ENCODE measurements at places on chromosomes 12 and 14.

DNA sequence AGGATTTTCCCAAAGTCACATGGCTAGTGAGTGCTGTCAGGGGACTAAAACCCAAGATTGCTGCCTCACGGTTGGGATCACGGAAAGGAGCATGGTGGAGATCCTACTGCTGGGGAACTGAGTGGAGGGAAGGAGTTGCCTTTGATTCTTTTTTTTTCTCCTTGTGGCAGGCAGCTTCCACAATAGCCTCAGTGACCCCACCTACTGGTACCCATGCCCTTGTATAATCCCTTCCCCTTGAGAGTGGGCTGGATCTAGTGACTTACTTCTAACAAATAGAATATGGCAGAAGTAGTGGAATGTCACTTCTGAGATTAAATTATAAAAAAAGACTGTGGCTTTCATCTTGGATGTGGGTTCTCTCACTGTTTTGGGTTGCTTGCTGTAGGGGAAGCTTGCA, 135.7 kb downstream of the DICER1 start:
- no peak for DNase-seq

DNA sequence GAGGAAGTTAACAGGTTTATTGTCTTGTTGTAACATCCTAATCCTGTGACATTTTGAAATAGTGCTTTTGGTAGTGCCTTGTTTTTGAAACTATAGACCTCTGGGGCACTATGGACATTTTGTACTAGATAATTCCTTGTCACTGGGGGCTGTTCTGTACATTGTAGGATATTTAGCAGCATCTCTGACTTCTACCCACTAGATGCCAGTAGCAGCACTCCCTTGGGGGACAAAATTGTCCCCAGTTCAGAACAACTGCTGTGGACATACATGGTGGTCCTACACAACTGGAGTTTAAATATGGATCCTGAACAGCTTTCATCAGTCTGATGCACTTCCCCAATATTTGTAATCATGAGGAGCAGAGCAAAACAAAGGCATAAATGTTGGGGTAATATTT, 264.7 kb downstream of the RAD51B start:
- no peak for DNase-seq

DNA sequence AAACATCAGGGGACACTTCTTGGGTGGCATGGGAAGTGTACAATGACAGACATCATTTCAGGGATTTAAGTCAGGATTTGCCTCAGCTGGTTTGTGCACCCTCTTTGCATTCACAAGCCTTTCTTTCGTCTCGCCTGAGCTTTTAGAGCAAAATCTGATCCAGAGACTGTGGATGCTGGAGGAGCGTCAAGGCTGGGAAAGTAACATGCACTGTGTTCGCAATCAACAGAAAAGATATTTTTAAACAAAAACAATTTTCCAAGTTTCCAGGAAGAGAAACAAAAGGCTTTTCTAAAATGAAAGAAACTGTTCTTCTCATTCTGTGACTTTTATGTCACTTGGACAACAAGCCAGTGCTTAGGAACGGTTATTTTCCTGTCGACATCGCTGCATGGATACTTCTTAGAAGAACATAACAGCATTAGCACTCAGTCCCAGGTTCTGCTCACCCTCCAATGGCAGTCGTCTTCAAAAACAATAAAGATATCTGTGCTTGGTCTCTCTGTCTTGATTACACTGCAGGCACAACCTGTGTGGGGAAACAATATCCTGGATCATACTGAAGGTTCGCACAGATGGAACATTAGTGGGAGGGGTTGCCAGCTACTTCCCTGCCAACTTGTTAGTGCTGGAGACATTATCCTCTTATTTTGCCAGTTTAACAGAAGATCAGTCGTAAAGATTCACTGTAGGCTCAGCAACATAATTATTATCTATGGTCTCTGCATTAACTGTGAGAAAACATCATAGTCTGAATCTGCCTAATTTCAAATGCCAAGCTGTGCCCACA, 403.3 kb upstream of the ATP2B1 start:
- DNase-seq = no peak

DNA sequence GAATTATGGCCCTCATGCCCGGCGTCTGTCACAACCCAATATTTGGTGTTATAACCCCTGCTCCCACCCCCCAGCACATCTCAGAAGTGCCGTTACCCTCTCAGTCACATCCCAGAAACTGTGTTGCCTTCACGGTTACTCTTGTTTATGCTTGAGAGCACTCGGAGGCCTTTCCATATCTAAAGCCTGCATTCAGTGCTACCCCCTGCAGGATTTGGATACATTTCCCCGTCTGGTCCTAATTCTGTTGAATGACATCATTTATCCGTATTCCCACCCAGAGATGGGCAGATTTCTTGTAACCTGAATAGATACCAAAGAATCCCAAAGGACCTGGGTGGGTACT, 19.1 kb upstream of the FOS start:
- no peak for DNase-seq

DNA sequence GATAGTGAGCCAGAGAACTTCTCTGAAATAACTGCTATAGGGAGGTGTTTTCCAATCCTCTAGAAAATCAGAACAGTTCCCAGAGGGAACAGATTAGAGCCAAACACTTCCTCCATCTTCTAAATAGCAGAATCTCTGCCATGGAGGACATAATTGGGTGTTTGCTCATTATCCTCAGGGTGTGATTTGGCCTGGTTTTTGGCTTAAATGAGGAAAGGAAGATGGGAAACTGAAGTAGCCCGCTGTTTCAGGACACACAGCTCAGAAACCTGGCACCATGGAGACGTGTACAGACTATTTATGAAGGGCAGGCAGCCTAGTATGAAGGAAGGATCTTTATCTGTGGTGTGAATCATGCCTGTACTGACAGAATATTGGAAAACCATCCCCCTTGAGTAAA, 231.7 kb upstream of the PRKD1 start:
- no peak for DNase-seq

- DNase-seq = no peak
Measured at GRCh38 chr14:90726656-90727055, 89.6 kb downstream of the TTC7B start.

DNA sequence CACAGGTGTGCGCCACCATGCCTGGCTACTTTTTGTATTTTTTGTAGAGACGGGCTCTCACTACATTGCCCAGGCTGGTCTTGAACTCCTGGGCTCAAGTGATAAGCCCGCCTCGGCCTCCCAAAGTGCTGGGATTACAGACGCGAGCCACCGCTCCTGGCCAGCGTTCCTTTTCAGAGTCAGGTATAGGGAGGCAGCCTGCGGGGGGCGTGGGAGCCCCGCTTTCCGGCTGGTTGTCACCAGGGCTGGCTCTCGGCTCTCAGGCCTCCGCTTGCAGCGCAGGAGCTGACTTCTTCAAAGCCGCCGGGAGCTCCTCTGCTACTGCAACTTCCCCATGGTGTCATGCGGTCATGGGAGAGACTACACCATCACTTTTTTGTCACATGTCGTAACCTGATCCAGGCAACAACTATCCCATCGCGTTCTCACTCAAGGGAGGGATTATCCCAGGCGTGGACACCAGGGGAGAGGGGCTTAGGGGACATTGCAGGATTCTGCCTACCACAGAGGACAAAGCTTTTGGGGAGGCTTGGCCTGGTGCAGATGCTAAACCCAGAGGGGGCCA, 129.4 kb downstream of the SCARB1 start:
- no peak for DNase-seq

DNA sequence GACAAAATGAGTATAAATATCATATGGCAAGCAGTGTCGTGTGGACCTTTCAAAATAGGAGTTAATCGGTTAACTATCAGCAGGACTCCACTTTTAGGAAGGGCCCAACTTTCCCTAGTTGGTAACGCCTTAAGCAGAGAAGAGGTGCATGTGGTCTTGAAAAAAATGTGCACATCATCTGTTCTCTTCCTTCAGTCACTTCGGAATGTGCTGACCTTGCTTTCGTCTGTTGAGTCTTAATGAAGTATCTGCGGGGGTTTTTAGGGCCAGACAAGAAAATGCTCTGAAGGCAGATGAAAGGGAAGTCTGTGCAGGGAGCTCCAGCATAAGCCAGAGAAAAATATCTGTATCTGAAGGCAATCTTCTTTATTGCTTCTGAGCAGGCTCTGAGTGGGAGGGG, 185.2 kb downstream of the AEBP2 start:
- no peak for DNase-seq

DNA sequence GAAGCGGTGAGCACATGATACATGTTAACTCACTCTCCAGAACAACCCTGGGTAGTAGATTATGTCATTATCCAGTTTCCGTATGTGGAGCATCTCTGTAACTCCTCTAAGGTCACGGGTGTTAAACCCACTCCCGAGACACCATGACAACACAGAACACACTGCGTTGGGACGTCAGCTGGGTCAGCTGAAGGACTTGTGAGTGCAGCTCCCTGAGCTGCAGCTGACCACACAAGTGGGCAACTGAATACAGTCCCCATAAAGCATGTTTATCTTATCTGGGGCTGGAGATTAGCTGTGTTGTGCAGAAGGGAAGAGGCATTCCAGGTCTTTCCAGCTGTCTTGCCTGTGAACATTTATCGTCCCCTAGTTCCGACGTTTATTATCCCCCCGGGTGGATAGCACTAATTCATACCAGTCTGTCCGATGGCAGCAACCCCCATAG, 211.5 kb downstream of the CHST11 start:
- no peak for DNase-seq

GRCh38 chr12:2494486-2495192, 300.1 kb upstream of the FKBP4 start:
- no peak for DNase-seq

GRCh38 chr12:5222011-5222461, 178.4 kb downstream of the KCNA5 start:
- no peak for DNase-seq

DNA sequence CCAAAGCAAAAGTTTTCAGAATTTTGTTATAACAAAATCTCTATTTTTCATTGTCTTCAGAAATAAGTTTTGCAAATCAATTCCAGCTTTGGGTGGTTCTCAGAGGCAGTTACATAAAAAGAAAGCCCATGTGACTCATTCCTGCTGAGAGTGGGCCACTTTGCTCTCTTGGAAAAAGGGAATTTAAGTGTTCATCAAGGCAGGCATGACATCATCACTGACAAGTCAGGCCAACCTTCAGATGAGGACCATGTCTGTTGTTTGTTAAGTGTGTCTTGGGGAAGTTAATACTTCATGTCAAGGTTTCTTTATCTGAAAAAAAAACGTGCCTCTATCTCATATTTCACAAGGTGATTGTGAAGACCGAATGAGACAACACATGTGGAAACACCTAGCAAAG, 519.8 kb upstream of the TMPO start:
- DNase-seq = no peak

- DNase-seq = no peak
Measured at GRCh38 chr14:99808515-99808914, 15.3 kb downstream of the EML1 start.

DNA sequence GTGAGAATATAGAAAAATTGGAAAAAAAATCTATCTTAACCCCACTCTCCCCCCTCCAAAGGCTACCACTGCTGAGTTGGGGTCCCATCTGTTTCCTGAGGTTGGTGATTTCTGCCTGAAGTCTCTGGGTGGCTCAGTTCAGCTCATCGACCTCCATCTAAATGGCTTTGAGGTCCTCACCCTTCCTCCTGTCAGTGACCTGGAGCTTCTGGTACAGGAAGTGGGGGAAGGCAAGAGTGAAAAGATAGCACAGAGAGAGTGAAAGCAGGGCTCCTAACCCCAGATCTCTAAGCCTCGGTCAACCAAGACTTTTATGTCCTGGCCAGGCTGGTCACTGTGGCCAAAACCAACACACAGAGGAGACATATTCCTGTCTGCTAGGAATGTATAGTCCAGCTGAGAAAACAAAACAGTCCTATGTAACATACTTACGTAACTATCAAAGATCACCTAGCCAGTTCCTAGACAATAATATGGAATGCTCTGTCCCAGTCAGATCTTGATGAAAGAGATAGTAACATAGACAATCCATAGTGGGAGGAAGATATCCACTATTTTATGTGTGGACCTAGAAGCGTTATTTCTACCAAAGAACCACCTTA, 12.3 kb upstream of the KRT73 start:
- no peak for DNase-seq

DNA sequence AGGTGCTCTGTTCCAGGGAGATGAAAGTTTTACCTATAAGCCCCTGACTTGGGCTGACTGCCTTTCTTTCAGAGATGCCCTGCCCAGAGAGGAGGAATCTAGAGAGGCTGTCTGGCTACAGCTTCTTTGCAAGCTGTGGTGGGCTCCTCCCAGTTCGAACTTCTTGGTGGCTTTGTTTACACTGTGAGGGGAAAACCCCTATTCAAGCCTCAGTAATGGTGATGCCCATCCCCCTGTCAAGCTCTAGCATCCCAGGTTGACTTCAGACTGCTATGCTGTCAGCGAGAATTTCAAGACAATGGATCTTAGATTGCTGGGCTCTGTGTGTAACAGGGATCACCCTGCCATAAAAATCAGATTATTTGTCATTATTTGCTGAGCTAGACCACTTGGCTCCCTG, 377.6 kb downstream of the FLRT2 start:
- no peak for DNase-seq

DNA sequence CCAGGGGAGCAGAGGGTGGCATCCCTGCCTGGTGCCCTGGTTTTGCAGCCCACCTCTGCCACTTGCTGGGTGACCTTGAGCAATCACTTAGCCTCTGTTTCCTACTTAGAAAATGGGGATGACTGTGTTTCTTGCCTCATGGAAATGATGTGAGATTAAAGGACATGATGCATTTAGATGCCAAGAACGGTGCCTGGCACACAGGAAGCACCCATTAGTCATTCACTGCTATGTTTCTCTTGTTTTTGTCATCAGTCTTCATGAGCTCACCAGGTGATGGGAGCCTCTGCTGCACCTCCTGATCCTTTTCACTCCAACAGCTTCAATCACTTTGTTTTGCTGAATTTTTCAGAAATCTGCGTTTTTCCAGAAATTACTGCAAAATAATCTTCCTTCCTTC, 23.6 kb upstream of the ATF1 start:
- DNase-seq = no peak

DNA sequence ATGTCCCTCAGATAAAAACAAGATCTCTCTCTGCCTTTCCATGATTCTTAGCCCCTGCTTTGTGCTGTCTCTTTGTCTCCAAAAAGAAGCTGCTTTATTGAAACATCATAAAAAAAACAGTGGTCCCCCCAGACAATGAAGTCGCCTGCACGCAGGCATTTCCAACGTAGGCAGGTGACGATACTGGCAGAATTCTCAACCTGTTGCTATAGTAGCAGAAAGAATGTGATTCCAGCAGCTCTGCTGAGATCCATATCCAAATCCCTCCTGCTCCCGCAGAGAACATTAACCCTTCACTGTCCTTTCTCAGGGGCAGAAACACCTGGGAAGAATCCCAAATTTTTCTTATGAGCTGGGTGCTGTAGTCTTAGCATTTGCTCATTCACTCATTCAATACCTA, 84.8 kb downstream of the STON2 start:
- DNase-seq = no peak

- DNase-seq = no peak
Measured at GRCh38 chr14:91901449-91902226, 34.3 kb upstream of the TC2N start.

DNA sequence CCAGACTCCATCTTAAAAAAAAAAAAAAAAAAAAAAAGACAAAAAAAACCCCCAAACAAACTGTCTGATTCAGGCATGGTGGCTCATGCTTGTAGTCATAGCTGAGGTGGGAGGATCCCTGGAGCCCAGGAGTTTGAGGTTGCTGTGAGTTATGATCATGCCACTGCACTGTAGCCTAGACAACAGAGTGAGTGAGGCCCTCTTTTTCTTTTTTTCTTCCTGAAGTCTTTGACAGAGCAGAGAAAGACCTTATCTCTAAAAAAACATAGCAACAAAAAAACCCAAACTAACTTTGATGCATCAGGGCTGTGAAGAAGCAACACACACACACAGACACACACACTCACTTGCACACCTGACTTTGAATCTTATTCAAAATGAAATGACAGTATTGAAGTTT, 7.7 kb upstream of the AMN1 start:
- no peak for DNase-seq

- no peak for DNase-seq
Measured at GRCh38 chr14:77554207-77554606, 55.6 kb upstream of the ISM2 start.

Measured in C1 segment of cervical spinal cord (tissue), 14 donors.